ENCODE measurements at places on chromosomes 1 and 21.

DNA sequence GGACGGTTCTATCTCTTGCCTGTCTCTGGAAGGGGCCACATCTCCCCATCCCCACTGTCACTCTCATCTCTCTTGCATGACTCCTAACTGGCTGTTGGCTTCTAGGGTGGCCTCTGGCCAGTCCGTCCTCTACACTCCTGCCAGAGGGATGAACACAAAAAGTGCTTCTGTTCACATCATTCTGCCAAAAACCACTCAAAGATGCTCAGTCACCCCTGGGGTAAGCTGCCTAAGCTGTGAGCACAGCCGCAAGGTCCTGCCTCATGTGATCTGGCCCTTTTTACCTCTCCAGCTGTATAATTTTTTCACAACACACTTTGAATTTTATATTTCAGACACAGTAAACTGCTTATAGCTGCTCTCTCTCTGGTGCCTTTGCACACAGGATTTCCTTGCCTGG lies 97.6 kb upstream of the CD34 start:
- no peak for DNase-seq

GRCh38 chr1:150876119-150876454 lies 312 bp downstream of the ARNT start:
- no peak for DNase-seq

DNA sequence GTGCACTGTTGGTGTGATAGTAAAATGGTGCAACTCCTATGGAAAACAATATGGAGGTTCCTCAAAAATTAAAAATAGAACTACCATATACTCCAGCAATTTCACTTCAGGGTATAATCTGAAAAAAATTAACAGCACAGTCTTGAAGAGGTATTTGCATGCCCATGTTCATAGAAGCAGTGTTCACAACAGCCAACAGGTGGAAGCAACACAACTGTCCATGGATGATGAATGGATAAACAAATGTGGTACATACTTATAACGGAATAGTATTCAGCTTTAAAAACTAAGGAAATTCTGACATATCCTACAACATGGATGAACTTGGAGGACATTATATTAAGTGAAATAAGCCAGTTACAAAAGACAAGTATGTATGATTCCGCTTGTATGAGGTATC lies 8.2 kb downstream of the TTLL7 start:
- DNase-seq: no peak

- no peak for DNase-seq
Measured at GRCh38 chr1:224431726-224432125, 2.9 kb downstream of the WDR26 start.
